ENCODE measurements at places on chromosomes 2 and 18.

- DNase-seq: no peak
Observed at GRCh38 chr2:28232295-28232694, 160.4 kb upstream of the FOSL2 start.

GRCh38 chr2:190272457-190272842, 47.2 kb downstream of the HIBCH start:
- no peak for DNase-seq

- no peak for DNase-seq
Observed at GRCh38 chr2:46394649-46395510, 84.5 kb upstream of the TMEM247 start.

GRCh38 chr2:132977812-132978529, 308.0 kb upstream of the LYPD1 start:
- DNase-seq: no peak

- DNase-seq: no peak
Observed at GRCh38 chr2:12932192-12932591, 215.5 kb downstream of the TRIB2 start.
